ENCODE measurements at places on chromosomes 5 and 9. TPM values are rescaled to one million over a fixed set of nuclear protein-coding genes. Genes with fewer than 3 reads are reported as not detected.

Gene HRCT1
- not detected for total RNA-seq

Gene PRUNE2
- not detected for total RNA-seq

Gene ARL14EPL
- total RNA-seq, result not detected

DNA sequence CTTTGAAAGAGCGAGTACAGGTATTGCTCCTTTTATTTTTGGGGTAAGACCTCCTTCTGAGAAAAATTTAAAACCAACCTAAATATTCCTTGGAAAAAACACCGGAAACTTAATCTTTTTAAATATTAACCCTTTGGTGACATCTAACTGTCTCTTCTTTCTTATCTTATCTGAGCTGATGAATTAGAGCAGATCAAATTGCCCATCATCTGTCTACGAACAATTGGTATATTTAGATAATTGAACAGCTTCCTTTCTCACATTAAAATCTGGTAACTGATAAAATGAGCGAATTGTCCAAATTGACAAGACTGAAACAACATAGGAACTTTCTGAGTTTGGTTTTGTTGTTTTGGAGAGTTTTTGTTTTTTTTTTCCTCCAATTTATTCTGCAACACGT lies 2.0 kb downstream of the ISL1 start:
- DNase-seq, result no peak
- no peaks in the 10 kb centered on the region for H3K36me3 ChIP-seq
- H3K27me3 ChIP-seq, result peaks cover 84% of the 10 kb centered on the region
- H3K27ac ChIP-seq, result no peak overlapping the region
- no peak overlapping the region for H3K4me3 ChIP-seq
- peaks cover 3% of the 10 kb centered on the region for H3K4me1 ChIP-seq

DNA sequence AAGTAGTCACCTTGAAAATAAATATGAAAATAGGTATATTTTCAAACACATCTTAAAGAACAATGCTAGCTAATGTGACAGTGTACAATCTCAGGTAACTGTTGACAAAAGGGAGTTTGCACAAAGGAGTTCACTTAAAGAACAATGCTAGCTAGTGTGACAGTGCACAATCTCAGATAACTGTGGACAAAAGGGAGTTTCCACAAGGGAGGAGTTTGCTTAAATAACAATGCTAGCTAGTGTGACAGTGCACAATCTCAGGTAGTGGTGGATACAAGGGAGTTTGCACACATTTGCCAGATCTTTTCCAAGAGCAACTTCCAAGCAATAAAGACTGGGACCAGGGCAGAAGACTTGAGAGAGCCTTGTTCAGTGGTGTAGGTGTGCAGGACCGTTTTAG lies 442.9 kb upstream of the FTMT start:
- H3K4me3 ChIP-seq, result no peak overlapping the region
- H3K27ac ChIP-seq, result no peak overlapping the region
- no peaks in the 10 kb centered on the region for H3K27me3 ChIP-seq
- H3K4me1 ChIP-seq, result no peaks in the 10 kb centered on the region

DNA sequence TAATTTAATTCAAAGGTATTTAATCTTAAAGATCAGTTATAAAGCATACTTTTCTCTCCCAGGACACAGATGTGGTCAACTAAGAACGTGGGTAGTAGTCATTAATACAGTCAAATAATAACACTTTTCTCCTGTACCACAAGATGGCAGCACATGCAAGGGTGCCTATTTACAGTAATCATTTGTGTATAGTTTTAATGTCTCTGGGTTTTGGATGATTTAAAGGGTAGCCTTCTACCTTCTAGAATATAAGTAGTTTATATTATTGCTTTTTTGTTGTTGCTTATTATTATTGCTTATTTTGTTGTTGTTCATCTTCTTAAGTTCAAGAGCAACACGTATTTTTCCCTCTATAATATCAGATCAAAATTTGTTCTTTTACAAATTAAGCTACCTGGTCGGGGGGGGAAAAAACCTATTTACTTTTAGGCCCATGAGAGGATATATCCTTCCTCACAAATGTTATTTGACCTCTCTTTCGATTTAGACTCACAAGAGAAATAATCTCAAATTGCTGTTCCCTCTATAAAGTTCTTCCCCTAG lies 59.6 kb upstream of the SLC27A6 start:
- no peak overlapping the region for H3K27ac ChIP-seq
- H3K4me1 ChIP-seq, result no peaks in the 10 kb centered on the region
- peaks cover under 1% of the 10 kb centered on the region for H3K27me3 ChIP-seq
- H3K36me3 ChIP-seq, result no peaks in the 10 kb centered on the region

DNA sequence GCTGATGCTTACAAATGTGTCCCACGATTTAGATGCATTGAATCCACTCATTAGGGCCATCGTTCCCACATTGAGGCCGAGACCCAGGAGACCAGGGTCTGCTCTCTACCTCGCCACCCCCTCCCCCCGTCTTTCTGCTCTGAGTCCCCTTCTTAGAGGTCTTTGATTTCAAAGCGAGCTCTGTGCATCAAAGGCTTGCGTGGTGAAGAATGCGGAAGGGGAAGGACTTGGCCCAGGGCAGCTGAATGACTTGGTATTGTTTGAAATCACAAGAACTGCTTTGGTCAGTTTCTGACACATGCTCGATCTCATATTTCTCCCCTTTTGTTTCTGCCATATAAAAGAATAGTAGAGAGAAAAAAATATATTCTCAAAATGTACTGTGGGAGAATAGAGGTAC lies 78.3 kb upstream of the IRX1 start:
- H3K4me3 ChIP-seq, result no peak overlapping the region
- H3K4me1 ChIP-seq, result no peaks in the 10 kb centered on the region

- no peaks in the 10 kb centered on the region for H3K36me3 ChIP-seq
- DNase-seq, result no peak
- H3K27ac ChIP-seq, result no peak overlapping the region
- no peaks in the 10 kb centered on the region for H3K27me3 ChIP-seq
These were observed 7.4 kb downstream of the WNK2 start for GRCh38 chr9:93191354-93191660.

Gene CD274
- total RNA-seq, result 15.0 TPM

DNA sequence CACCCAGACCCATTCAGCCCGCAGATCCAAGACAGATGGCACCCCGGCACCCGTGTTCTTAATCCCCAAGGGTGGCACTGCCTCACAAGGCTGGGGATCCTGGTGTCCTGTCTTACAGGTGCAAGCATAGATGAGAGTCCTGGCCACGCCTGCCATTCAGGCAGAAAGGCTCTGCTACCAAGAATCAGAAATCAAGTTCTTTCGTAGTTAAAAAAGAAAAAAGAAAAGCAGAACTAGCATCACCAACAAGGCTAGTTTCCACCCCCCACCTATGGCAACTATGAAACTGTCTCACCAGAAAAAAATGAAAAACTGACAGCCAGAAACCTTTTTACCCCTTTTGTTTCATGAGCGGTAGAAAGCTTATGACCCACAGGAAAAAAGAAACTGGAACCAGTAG lies 170.4 kb downstream of the SYK start:
- H3K27ac ChIP-seq, result no peak overlapping the region
- no peaks in the 10 kb centered on the region for H3K4me1 ChIP-seq
- no peaks in the 10 kb centered on the region for H3K27me3 ChIP-seq
- H3K4me3 ChIP-seq, result no peak overlapping the region
- H3K36me3 ChIP-seq, result no peaks in the 10 kb centered on the region

DNA sequence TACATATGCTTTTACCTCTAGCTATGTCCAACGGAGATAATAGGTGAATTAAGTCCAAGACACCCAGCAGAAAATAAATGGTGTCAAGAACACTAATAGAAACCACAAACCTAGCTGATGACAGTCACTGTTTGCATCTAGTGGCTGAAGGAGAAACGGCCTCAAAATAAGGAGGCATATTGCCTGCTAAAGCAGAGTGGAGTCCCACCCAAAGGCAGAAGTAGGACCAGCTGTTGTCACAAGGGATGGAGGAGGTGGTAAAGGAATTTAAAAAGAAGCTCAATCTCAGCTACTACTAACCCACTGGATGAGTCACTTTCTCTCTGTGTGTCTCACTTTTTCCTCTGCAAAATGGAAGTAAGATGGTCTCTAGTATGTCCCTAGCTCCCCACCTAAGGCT lies 224.3 kb downstream of the GRIA1 start:
- H3K27ac ChIP-seq, result no peak overlapping the region
- no peaks in the 10 kb centered on the region for H3K36me3 ChIP-seq
- no peaks in the 10 kb centered on the region for H3K4me1 ChIP-seq
- DNase-seq, result no peak
- H3K4me3 ChIP-seq, result no peak overlapping the region

DNA sequence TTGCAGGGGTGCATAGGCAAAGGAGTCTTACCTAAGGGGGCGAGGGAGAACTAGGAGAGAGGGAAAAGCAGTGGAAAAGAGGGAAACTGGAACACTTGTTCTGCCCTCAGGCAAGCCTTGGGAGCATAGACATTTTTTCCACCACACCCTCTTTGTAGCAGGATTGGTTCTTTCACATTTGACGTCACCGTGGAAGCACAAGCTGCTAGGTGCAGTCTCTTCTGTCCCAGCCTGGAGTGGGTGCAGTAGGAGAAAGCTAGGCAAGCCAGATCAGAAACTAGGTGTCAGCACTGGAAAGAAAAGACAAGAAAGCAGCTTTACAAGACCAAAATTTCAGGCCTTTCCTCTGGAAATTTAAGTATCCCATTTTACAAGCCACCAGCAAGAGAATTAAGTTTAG lies 440.4 kb downstream of the EFNA5 start:
- no peak for DNase-seq
- H3K27ac ChIP-seq, result no peak overlapping the region
- no peak overlapping the region for H3K4me3 ChIP-seq
- no peaks in the 10 kb centered on the region for H3K36me3 ChIP-seq
- H3K27me3 ChIP-seq, result peaks cover 3% of the 10 kb centered on the region

DNA sequence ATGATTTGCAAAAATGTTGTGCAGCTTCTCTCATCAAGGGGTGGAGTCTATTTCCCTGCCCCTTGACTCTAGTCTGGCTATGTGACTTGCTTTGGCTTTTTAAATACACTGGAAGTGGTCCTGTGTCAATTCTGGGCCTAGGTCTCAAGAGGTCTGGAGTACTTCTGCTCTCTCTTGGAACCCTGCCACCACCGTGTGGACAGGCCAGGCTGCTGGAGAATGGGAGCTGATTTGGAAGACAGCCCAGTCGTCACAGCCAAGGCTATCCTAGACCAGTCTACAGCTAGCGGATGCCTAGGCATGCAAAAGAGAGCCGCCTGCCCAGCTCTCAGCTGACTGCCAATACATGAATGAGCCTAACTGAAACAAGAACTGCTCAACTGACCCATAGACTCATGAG lies 56.7 kb upstream of the CLINT1 start:
- no peaks in the 10 kb centered on the region for H3K36me3 ChIP-seq
- no peak overlapping the region for H3K27ac ChIP-seq
- DNase-seq, result no peak
- H3K4me1 ChIP-seq, result peaks cover 22% of the 10 kb centered on the region
- H3K27me3 ChIP-seq, result no peaks in the 10 kb centered on the region
- H3K4me3 ChIP-seq, result no peak overlapping the region

Gene PCA3
- total RNA-seq, result not detected

GRCh38 chr5:136701191-136701590 lies 335.8 kb upstream of the TRPC7 start:
- H3K27ac ChIP-seq, result no peak overlapping the region
- H3K27me3 ChIP-seq, result peaks cover 4% of the 10 kb centered on the region
- no peaks in the 10 kb centered on the region for H3K4me1 ChIP-seq
- no peak for DNase-seq

GRCh38 chr5:11383506-11384095 lies 520.6 kb downstream of the CTNND2 start:
- peaks cover 16% of the 10 kb centered on the region for H3K4me1 ChIP-seq
- H3K27me3 ChIP-seq, result peaks cover 54% of the 10 kb centered on the region
- no peaks in the 10 kb centered on the region for H3K36me3 ChIP-seq

Gene LHX3
- total RNA-seq, result not detected

Gene SELENOP
- total RNA-seq, result not detected

Gene BSPRY
- total RNA-seq, result 7.7 TPM

DNA sequence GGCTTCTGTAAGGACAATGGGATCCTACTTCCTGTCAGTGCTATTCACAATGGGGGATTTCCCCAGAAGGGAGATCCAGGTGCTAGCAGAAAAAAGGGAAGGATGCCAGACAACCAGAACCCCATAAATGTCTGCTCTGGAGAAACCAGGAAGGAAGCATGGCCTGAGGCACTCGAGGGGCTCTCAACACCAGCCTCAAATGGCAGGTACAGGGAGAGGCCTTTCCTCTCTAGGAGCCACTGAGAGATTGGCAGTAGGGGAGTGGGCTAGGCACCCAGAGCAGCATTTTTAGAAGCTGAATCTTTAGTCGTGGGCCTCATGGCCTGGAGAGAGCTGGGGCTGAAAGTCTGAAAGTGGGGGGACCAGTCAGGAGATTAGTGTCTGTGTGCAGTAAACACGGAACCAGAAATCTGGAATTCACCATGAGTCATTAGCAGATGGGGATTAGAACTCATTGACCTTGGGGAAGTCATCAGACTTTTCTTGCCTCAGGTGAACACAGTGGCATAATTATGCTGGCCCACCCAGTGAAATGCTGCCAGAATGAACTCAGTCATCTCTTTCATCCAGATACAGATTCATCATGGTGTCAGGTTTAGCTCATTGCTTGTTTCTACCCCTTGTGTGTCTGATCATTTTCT lies 28.3 kb downstream of the ARHGEF28 start:
- no peak overlapping the region for H3K4me3 ChIP-seq
- no peaks in the 10 kb centered on the region for H3K36me3 ChIP-seq
- H3K27me3 ChIP-seq, result no peaks in the 10 kb centered on the region
- no peaks in the 10 kb centered on the region for H3K4me1 ChIP-seq
- no peak for DNase-seq
- H3K27ac ChIP-seq, result no peak overlapping the region

DNA sequence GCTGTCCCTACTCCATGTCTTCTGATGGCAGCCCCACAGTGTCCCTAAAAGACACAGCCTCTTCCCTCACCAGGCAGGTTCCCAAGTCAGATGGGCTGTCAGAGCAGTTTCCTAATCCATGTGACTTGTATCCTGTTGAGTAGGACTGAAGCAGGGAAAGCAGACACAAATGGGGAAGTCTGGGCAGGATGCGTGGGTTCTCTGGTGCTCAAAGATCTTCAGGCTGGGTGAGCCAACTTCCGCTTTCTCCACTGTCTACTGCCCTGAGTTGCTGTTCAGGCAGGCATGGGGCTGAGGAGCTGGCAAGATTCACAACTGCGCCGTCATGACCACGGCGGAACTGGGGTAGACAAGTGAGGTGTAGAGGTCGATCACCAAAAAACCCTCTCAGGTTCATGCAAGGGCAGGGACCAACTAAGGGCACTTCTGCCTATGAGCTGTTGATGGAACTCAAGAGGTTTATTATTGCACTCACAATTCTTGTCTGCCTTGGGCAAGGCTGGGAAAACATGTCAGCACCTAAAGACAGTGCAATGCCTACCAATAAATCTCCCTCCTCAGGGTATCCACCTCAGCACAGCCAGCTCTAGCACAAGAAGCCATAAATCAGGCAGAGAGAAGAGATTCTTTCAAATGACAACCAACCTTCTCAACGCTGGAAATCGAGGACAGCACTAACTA lies 83.4 kb downstream of the RAPGEF1 start:
- peak overlapping the region; percentile 85 for H3K27ac ChIP-seq
- no peaks in the 10 kb centered on the region for H3K27me3 ChIP-seq
- peaks cover 3% of the 10 kb centered on the region for H3K36me3 ChIP-seq
- peaks cover 73% of the 10 kb centered on the region for H3K4me1 ChIP-seq
- peak; percentile 80 for DNase-seq

DNA sequence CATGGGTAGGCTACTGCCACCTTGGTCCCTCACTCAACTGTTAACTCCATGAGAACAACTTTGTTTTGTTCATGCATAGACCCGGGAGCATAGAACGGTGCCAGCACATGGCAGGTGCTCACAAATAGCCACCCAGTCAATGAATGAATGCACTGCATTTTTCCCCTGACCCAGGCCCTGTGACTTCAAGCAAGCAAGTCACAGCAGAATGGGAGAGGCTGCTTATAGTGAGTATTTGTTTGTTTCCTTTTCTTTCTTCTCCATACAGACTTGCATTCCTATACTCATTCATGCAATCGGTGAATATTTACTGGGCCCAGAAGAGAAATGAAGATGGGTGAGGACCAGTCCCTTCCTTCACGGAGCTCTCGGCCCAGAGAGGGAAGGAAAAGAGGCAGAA lies 62.0 kb downstream of the SHB start:
- H3K4me1 ChIP-seq, result peaks cover 8% of the 10 kb centered on the region
- DNase-seq, result no peak
- H3K27me3 ChIP-seq, result no peaks in the 10 kb centered on the region
- no peak overlapping the region for H3K4me3 ChIP-seq
- H3K36me3 ChIP-seq, result no peaks in the 10 kb centered on the region
